ENCODE measurements at places on chromosomes 12 and 14.
A peak's percentile ranks its signal among the peaks of the same experiment; 100 is the strongest.

DNA sequence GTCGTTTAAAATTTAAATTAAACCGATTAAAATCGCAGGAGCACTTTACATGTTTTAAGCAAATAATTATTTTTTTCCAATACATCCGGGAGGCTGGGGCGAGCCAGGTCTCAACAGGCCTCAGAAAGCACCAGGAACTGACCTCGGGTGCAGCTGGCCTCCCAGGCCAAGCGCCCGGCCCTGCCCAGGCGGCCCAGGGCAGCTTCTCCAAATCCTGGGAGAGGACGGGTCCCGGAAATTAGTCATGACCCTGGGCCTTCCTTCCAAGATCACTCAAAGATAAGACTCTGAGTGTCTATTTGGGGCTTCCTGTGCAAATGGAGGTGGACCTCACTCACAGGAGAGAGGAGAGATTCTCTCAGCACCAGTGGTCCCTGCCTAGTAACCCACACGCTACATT is 177.1 kb downstream of the BCL11B start:
- peak; percentile 16 for DNase-seq

DNA sequence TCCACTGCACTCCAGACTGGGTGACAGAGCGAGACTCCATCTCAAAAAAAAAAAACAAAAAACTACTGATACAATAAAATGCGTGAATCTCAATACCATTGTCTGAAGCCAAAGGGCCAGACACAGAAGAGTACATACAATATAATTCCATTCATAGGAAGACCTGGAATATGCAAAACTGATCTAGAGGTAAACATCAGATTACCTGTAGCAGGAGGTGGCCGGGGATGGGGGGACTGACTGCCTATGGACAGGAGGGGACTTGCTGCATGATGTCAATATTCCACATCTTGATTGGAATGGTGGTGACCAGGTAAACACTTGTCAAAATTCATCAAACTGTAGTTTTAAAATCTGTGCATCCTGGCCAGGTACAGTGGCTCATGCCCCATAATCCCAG is 12.5 kb upstream of the FIGNL2 start:
- DNase-seq = no peak

DNA sequence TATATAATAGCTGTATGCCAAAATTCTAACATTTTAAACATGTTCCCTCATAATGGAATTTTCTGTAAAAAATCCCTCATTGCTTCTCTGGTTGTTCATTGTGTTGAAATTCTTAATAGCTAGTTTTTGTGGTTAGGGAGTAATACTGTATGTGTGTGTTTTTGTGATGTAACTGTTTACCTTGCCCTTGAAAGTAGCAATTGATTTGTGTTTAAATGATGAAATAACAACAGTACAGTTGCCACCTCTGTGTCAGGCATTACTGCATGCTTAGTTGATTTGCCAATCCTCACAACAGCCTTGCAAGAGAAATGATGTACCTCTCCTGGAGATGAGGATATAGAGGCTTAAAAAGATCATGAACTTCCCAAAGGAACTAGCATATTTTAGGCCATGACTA is 94.9 kb downstream of the DAAM1 start:
- DNase-seq = no peak

DNA sequence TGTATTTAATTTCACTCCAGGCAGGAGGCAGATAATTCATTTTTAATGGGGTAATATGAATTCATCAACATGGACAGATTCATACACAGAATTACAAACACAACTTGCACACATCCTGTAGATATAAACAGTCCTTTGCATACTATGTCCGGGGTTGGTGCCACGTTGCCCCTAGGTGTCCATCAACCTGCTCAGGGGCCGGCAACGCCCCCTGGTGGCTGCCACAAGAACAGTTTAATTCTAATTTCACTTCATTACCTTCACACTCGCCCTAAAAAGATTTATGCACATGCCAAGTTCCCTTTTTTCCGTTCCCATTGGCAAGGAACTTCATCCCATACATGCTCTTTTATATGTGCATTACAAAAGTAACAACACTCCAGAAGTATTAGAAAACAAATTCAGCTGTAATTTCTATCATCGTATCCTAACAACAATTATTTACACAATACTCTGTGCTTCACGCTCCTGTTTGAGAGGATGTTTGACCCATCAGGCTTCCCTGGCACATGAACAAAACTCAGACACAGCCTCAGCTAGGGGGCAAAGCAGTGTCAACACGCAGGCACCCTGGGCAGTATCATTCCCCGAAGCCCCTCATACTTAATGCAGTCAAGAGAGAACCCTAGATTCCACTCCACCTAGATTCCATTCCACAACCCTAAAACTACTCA is 15.5 kb downstream of the MANSC1 start:
- DNase-seq = no peak
